ENCODE measurements at places on chromosomes 1 and 21.
A peak's percentile ranks its signal among the peaks of the same experiment; 100 is the strongest.

DNA sequence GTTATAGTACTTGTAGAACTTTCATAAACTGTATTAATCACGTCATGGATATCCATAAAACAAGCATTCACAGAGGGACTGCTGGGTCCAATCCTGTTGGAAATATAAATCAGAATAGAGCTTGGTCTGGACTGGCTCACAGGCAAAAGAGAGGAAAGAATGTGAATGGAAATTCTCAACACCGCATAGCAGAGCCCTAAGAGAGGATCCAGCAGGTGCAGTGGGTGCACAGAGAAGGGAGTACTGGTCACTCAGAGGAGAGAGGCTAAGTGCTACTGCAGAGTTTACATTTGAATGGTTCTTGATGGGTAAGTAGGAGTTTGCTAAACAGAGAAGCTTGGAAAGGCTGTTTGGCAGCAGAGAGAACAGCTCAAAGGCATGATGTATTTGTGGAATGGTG lies 231.7 kb downstream of the PAPPA2 start:
- DNase-seq = no peak

GRCh38 chr1:54859700-54860391 lies 27.1 kb downstream of the DHCR24 start:
- no peak for DNase-seq

DNA sequence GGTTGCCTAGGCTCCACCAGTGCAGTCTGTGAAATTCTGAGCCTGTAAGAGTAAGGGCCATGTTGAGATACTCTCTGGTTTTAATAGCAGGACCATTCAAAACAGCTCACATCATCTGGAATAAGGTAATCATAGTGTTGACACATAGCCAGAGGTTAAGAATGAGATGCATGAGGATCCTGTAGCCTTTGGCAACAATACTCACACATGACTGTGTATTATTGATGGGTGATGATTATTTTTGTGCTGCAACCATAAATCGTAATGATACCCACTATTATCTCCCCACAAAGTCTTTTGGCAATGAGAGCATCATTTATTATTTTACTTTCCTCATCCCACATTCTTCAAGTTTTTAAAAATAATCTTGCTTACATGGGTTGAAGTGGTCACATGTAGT lies 35.5 kb downstream of the KCNK2 start:
- peak; percentile 80 for DNase-seq

- DNase-seq = no peak
Measured at GRCh38 chr1:14616632-14617396, 18.3 kb downstream of the KAZN start.

DNA sequence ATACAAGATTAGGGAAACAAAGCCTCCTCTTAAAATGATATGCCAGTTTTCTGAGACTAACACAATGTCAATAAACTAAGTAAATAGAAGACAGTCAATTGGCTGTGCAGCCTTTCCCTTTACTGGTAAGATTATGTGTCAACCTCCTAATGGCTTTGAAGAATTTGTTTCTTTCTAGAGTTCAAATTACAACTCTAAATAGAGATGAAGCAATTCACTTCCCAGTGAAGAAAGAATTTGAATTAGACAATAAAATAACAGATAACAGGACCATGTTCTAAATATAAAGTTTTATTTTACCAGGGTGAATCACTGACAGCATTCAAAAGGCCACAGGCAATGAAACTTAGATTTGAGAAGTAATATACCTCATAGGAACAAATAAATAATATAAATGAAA lies 680.3 kb downstream of the PLA2G4A start:
- DNase-seq = no peak

DNA sequence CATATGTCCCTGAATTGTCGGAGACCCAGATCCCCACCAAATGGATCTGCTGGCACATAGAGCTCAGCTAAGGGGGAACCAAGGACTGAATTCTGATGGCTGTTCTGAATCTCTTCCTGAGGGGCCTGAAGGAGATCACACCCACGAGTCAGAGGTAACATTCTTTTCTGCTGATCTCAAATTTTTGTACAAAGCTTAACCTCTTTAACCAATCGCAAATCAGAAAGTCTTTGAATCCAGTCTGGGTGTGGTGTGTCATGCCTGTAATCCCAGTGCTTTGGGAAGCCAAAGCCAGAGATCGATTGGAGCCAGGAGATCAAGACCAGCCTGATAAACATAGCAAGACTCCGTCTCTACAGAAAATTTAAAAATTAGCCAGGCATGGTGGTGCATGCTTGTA lies 62.8 kb upstream of the PRRC2C start:
- peak; percentile 33 for DNase-seq

DNA sequence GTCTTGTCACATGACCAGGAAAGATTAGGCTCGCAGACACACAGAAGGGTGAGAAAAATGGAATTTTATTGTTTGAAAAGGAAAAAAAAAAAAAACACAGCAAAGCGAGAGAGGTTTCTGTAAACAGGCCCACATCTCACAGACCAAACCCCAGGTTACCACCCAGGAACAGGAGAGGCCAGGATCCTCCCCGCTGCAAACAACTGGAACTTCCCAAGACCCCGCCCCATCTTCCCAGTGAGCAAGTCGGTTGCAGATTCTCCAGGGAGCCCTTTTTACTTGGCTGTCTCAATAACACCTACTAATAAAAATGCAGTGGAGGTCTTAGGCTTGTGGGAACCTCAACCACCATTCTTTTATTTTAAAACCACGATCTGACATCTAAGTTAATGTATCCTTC lies 84.7 kb upstream of the ETS2 start:
- no peak for DNase-seq

- peak; percentile 36 for DNase-seq
Measured at GRCh38 chr1:240602189-240602588, 9.8 kb downstream of the GREM2 start.

GRCh38 chr1:27133158-27133557 lies 21.8 kb downstream of the SLC9A1 start:
- no peak for DNase-seq

GRCh38 chr1:113118266-113118665 lies 45.3 kb downstream of the LRIG2 start:
- DNase-seq = peak; percentile 57

All from fibroblast of mammary gland (primary cell).